ENCODE measurements at places on chromosomes 5 and 9.

DNA sequence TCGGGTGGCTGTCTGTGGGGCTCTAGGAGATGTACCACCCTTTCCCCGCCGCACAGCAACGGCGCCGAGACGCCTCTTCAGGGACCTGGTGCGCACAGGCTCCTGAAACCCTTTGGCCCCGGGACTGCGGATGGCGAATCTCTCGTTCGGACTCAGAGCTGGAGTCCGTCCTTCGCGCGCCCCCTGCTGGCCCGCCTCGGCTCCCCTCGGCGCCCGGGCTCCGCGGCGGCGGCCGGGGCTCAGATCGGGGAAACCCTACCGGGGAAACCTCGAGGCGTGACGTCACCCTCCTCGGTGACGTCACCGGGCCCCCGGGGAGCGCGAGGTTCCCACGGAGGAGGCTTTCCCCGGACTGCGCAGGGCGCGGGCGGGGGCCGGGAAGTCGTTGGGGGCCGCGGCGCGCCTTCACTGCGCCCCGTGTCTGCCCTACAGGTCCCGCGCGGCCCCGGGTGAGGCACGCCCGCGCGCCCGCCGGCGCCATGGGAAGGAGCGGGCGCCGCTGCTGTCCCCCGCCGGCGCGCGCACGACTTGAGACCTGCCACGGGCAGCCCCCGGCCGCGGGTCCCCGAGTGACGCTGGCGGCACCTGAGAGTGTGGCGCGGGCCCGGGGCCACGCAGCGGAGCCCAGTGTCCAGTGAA, 7.9 kb downstream of the PRR7 start:
- DNase-seq: peak; percentile 62

- DNase-seq: no peak
Measured at GRCh38 chr9:124863371-124863871, 1.5 kb downstream of the ARPC5L start.

DNA sequence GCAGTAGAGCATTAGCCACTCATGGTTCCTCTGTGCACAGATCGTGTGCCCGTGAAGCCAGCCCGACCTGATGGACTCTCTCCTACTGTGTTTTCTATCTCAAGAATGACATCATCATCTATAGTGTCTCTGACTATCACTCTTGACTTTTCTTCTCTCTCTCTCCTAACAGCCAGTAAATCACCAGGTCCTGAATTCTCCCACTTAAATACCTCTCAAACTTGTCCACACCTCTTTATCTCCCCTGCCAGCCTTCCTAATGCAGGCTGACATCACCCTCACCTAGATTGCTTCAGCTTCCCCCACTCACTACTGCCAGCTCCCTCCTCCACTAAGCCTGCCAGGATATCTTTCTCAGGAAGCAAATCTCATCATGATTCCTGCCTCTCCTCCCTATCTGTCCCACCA, 90.6 kb upstream of the MIER3 start:
- no peak for DNase-seq

GRCh38 chr5:100505984-100506670, 29.0 kb upstream of the FAM174A start:
- peak; percentile 31 for DNase-seq

- DNase-seq: no peak
Measured at GRCh38 chr9:132372177-132373095, 17.6 kb upstream of the SETX start.

GRCh38 chr9:133087429-133088145, 25.8 kb downstream of the CEL start:
- no peak for DNase-seq
